ENCODE measurements at places on chromosomes 5 and 9.

GRCh38 chr9:77291714-77292113, 114.4 kb downstream of the VPS13A start:
- DNase-seq, result no peak

GRCh38 chr9:84067821-84068220, 87.2 kb downstream of the RMI1 start:
- no peak for DNase-seq

GRCh38 chr9:78321505-78321904, 24.6 kb downstream of the PSAT1 start:
- no peak for DNase-seq

DNA sequence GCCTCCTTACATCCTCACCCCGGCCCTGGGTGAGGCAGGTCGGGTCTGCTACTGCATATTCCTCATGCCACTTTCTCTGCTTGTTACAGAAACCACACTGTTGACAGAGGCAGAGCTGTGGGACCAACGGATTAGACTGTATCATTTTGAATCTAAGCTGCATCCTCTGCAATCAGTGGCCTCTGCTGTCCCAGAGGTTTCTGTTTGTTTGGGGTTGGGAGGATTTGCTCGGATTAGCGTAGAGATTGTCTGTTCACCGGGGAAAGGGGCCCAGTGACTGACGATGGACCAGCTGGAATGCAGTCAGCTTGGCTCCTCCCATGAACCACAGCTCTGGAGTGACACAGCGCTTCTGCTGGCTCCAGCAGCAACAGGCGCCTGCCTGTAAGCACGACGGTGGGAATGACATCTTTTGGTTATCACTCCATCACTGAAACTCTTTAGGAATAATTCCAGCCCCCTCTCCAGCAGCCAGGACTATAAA, 37.3 kb upstream of the ADRA1B start:
- no peak for DNase-seq

DNA sequence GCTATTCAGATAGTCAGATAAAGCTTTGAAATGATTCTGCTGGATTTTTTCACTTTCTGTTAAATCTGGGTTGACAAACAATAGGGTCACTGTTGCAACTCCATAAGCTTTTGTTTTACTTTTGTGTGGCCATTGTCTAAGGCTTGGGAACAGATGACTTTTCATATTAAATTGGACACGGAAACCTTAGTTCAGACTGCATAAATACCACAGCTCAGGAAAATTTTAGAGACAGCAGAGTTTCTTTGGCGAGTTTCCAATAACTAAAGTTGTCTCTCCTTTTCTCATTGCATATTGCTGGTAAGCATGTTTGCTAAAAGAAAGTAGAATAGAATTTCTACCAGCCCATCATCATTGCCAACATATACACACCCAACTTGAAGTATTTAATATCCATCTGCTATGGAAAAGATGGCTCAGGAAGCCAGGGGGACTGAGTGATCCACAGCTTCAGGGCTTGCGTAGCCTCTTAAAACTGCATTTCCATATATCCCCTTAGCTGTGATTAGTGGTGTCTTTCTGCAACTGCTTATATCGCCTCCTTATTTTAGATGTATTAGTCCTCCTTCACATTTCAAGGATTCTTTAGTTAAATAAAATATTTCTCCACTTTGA, 168.2 kb downstream of the ARHGAP26 start:
- no peak for DNase-seq

- DNase-seq, result no peak
Measured at GRCh38 chr5:87645224-87645623, 232.5 kb upstream of the CCNH start.

DNA sequence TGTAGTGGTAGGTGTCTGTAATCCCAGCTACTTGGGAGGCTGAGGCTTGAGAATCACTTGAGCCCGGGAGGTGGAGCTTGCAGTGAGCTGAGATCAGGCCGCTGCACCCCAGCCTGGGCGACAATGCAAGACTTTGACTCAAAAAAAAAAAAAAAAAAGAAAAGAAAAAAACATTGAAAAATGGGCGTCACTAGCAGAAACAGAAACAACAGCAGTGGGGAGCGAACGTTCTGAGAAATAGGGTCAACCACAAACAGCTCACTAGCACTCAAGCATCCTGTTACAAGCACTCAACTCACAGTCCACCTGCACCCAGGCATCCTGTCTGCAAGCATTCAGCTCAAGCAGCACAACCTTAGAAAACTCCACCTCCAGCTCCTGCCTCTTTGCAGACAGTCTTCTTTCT, 17.2 kb downstream of the TRIM14 start:
- no peak for DNase-seq

DNA sequence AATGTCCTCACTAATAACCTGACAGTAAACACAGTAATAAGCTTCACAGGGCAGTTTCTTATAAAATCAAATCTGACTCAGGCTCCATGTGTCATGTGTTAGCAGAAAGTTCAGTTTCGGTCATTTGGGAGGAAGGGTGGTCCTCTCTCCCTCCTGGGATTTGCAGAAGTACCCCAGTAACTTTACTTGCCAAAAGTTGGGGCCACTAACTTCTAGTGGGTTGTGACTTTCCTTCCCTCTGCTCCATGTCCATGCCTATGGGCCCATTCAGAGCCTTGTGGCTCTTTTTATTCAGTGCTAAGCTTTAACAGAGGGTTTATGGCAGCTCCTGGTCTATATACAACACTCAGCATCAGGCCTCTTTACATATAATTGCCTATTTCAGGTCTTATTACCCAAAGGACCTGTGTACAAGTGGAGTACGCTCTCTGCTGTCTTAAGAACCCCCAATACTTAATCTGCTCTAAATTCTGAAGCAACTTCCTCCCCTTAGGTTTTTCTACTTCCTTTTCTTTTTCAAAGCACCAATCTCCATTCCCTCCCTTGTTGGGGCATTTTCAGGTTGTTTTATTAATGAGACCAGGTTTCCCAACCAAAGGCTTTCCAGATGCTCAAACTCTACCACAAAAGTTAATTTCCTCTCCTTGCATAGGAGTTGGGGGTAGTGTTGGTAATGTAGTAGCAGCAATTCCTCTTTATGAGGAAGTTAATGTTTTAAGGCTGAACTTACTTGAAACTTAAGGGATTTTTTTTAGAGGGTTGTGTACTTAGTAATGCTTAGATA, 107.7 kb downstream of the CCDC192 start:
- no peak for DNase-seq

GRCh38 chr9:89243296-89244061, 64.9 kb upstream of the SHC3 start:
- no peak for DNase-seq

DNA sequence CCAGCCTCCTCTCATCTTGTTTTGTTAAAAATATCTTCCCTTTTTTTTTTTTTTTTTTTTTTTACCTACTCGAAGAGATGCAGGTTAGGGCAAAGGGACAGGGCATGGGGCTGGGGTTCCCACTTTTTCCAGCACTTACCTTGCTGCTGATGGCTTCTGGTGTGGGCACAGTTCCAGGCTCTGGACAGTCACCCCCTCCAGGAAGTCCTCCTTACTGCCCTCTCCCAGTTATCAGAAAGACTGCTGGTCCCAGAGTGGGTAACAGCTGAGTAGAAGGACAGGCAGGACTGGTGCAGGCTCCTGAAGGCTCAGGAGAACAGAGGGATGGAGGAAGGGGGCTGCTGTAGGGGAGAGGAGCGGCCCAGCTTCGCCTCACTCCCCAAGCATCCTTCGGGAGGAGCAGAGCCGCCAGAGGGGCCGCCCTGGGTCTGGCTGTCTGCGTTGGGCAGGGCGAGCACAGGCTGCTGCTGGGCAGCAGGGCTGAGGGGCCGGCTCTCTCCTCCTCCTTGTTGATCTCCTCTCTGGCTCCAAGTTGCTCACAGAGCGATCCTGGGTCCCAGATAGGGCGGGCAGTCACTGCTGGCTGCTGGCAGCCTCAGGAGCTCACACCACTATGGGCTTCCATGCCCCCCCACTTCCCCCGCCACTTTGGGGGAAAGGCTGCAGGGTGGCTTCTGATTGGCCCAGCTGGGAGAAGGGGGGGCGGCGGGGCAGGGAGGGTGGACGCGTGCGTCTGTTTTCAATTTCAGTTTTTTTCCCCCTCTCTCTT, at the start of gene PDGFRB:
TSS of gene PDGFRB (minus strand) at position 588 of the 769 bp plus-strand sequence. CDS start 18,798 bp downstream, outside the sequence.
- DNase-seq, result peak; percentile 60

DNA sequence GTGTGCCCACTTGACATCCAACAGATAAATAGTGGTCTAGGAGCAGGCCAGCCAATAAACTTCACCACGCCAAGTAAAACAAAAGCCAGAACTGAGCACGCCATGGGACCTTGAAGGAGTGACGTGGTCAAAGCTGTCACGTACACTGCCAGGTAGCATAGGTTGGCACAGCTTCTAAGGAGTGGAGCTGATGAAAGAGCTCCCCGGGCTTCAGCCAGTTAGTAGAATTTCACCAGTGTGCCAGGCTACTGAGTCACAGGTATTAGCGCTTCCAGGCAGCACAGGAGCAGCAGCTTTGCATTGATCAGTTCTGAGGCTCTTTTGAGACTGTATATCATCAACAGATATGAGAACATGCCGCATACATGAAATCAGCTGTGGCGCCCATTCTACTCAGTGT, 19.4 kb downstream of the VLDLR start:
- DNase-seq, result no peak

DNA sequence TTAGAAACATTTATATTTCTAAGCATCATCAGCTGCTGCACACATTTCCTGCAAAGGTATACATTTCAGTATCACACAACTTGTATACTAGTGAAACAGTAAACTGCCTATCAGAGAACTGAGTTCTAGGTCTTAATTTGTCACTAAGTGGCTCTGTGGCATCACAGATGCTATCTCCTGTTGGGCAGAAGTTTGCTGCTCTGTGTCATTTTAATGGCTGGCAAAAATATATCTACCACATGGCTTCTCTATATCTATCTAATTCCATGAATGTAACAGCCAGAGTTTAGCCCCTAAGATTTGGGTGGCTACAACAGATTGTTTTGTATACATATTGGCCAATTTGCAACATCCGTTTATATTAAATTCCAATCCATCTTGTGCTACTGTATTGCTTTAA, 1231.9 kb upstream of the C9orf72 start:
- DNase-seq, result no peak

DNA sequence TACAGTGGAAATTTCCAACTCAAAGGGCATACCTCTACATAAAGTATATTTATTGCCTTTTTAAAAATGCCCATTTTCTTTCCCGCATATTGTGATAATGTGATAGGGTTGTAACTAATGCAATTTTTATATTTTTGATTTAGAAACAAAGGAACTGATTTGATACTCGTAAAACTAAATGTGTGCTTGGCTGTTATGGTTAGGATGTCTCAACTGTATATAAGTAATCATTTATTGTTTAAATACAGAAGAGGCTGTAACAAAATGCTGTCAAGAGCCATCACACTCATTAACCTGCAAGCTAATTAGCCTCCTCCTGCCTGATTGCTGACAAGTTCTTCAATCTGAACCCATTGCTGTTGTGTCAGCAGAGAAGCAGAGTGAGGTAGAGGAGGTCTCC, 149.2 kb downstream of the PBX3 start:
- no peak for DNase-seq

DNA sequence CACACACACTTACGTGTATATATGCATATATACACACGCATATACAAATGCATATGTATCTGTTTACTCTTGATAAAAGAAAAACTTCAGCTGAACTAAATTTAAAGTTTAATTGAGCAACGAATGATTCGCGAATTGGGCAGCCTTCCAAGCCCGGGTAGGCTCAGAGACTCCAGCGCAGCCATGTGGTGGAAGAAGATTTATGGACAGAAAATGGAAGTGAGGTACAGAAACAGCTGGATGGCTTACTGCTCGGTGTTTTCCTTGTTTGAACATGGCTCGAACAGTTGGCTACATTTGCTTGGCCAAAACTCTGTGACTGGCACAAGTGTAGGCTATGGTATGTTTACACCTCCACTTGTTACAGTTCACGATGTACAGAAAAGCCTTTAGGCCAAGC, 239.3 kb upstream of the PRDM9 start:
- no peak for DNase-seq
